ENCODE measurements at places on chromosomes 6 and 20. TPM values are rescaled to one million over a fixed set of nuclear protein-coding genes. Genes with fewer than 3 reads are reported as not detected.
A peak's percentile ranks its signal among the peaks of the same experiment; 100 is the strongest.

DNA sequence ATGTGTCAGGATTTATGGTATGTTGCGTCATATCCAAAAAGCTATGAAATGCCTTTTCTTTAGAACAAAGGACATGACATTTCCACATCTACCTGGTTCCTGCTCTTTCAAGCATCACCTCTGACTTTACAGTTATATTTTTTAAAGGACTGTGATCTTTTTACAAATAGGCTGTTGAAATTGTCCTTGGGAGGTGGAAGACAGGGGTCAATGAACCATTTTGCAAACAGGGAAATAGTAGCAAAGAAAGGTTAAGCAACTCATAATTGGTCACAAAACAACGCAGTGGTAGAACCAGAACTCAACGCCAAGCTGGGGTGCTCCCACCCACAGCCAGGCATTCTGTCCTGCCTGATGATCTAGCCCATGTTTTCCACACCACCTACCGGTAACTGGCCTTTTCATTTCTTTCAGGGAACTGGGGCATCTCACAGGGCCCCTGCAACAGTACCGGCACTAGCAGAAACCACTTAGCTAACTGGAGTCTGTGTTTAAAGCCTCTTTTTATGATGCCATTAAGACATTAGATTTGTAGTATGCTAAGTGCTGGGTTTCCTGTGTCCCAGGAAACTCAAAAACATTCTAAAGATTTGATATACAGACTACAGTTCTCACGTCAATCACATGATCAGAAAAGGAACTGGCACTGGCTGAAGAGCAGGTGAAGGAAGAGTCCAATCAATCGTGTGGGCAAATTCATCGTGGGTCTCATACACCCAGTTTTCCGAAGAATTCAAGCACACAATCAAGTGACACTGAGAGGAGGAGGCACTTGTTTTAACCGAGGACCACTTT, 13.9 kb downstream of the ZNF217 start:
- peak; percentile 59 for DNase-seq
- H3K27ac ChIP-seq = peak overlapping the region; percentile 43
- peaks cover 28% of the 10 kb centered on the region for H3K36me3 ChIP-seq

- peaks cover 11% of the 10 kb centered on the region for H3K4me1 ChIP-seq
- DNase-seq = peak; percentile 44
- H3K36me3 ChIP-seq = peaks cover 35% of the 10 kb centered on the region
- H3K27ac ChIP-seq = no peak overlapping the region
- H3K4me3 ChIP-seq = no peak overlapping the region
These were observed 3.7 kb downstream of the OGFR start for GRCh38 chr20:62808211-62808865.

- H3K4me3 ChIP-seq = no peak overlapping the region
- no peaks in the 10 kb centered on the region for H3K27me3 ChIP-seq
- peak overlapping the region; percentile 99 for H3K27ac ChIP-seq
- no peak for DNase-seq
These were observed 77.8 kb downstream of the BACH2 start for GRCh38 chr6:90218959-90219208.

- H3K4me3 ChIP-seq = no peak overlapping the region
- H3K4me1 ChIP-seq = no peaks in the 10 kb centered on the region
- H3K27ac ChIP-seq = no peak overlapping the region
- H3K27me3 ChIP-seq = no peaks in the 10 kb centered on the region
- DNase-seq = no peak
These were observed 117.0 kb downstream of the ANKRD60 start for GRCh38 chr20:58111310-58112016.

DNA sequence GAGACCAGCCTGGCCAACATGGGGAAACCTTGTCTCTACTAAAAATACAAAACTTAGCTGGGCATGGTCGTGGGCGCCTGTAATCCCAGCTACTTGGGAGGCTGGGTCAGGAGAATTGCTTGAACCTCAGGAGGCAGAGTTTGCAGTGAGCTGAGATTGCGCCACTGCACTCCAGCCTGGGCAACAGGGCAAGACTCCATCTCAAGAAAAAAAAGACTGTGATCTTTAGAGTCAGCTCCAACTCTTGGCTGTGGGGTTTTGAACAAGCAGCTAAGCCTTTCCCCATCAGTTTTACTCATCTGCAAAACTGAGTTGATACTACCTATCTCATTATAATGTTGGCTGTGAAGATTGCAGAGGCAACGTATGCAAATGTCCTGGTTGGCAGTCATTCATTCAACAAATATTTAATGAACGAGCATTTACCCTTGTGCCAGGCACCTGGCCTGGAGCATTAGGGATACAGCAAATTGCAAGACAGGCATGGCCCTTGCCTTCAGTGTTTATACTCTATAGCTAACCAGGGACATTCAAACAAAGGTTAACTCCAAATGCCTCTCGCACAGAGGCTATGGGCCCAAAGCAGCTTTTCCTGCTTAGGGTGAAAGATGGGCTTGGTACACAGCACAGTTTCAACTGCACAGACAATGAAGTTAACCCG, 37.8 kb downstream of the ILRUN start:
- H3K4me3 ChIP-seq = no peak overlapping the region
- H3K4me1 ChIP-seq = peaks cover 28% of the 10 kb centered on the region
- DNase-seq = no peak
- H3K36me3 ChIP-seq = no peaks in the 10 kb centered on the region

GRCh38 chr20:44909872-44910689, at the start of gene PABPC1L:
Gene PABPC1L (plus strand): TSS chr20:44910060. CDS start chr20:44910144, 84 bp downstream.
- peak within 1 kb of the TSS; percentile 62 for H3K4me3 ChIP-seq
- no peak within 1 kb of the TSS for H3K27ac ChIP-seq
- H3K36me3 ChIP-seq = peaks cover 6% of the 10 kb centered on the region
- peaks cover 12% of the 10 kb centered on the region for H3K4me1 ChIP-seq
- H3K27me3 ChIP-seq = no peaks in the 10 kb centered on the region
- DNase-seq = no peak

- no peak overlapping the region for H3K4me3 ChIP-seq
- no peak overlapping the region for H3K27ac ChIP-seq
- H3K36me3 ChIP-seq = no peaks in the 10 kb centered on the region
- H3K4me1 ChIP-seq = no peaks in the 10 kb centered on the region
- H3K27me3 ChIP-seq = peaks cover 4% of the 10 kb centered on the region
- DNase-seq = no peak
These were observed 26.3 kb upstream of the ZNF318 start for GRCh38 chr6:43395776-43396175.

DNA sequence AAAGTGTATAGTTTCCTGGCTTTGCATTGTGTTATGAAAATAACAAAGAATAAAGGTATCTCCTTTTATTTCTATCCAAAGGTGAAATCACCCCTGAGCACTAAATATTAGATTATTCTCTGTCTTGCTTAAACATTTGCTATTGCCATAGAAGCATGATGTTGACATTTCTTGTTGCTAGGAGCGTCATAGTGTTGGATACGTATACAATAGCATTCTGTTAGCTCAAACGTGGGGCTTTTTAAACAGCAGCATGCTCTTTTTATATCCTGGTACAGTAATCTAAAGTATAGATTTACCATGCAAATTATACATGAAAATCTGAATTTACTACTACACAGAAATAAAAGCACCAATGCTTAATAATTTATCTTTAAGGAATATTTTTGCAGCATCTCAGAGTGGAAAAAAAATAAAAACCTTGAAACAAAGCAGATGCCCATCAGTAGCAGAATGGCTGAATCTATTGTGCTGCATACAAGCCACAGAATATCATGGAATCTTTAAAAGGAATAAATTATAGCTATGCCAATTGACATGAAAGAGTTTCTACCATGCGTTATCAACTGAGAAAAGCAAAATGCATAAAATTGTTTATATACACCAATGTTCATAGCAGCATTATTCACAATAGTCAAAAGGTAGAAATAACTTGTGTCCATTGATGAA, 9.6 kb upstream of the HSF2 start:
- no peaks in the 10 kb centered on the region for H3K4me1 ChIP-seq
- H3K4me3 ChIP-seq = no peak overlapping the region
- no peak overlapping the region for H3K27ac ChIP-seq
- peaks cover 13% of the 10 kb centered on the region for H3K27me3 ChIP-seq

DNA sequence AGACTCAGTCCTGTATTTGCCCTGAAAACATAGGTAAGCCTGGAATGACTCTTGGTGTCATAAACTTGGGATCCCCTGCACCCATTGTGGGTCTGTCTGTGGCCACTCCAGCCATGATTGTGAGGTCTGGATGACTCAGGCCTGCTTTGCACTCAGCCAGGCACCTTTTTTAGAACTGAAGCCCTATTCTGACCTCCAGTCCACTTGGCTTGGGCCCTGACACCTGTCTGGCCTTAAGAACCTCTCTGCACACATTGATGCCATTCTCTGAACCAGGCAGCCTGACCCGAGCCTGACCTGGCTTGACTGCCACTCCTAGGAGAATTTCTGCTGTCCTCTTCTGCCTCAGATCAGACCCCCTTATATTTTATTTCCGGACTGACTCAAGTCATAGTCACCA, 383.7 kb downstream of the MAFB start:
- H3K4me3 ChIP-seq = no peak overlapping the region
- no peak for DNase-seq
- H3K27ac ChIP-seq = no peak overlapping the region
- no peaks in the 10 kb centered on the region for H3K36me3 ChIP-seq

- peaks cover 4% of the 10 kb centered on the region for H3K27me3 ChIP-seq
- H3K4me1 ChIP-seq = no peaks in the 10 kb centered on the region
- H3K27ac ChIP-seq = no peak overlapping the region
- DNase-seq = no peak
- no peaks in the 10 kb centered on the region for H3K36me3 ChIP-seq
- H3K4me3 ChIP-seq = no peak overlapping the region
These were observed 80.4 kb downstream of the GCLC start for GRCh38 chr6:53464483-53464882.

DNA sequence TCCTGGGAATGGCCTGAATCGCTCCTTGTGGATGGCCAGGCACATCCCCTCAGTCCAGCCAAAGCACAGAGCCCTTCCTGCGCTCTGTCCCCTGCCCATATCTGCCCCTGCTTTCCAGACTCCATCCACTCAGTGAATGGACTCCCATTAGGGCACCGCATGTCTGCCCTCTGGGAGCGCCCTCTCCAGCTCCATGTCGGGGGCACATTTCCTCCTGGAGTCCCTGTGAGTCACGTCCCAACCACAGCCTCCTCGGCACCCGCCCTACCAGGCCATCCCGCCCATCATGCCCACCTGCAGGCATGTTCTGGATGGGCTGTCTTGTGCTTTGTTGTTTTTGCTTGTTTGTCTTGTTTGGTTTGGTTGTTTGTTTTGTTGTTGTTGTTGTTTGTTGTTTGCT, 96.8 kb downstream of the PSMB1 start:
- H3K4me1 ChIP-seq = peaks cover 2% of the 10 kb centered on the region
- H3K4me3 ChIP-seq = no peak overlapping the region
- H3K36me3 ChIP-seq = no peaks in the 10 kb centered on the region
- no peak overlapping the region for H3K27ac ChIP-seq
- no peaks in the 10 kb centered on the region for H3K27me3 ChIP-seq
- DNase-seq = no peak

GRCh38 chr20:21562656-21563055, 48.8 kb upstream of the NKX2-2 start:
- no peak overlapping the region for H3K4me3 ChIP-seq
- H3K27me3 ChIP-seq = no peaks in the 10 kb centered on the region
- H3K4me1 ChIP-seq = no peaks in the 10 kb centered on the region
- no peak for DNase-seq
- no peaks in the 10 kb centered on the region for H3K36me3 ChIP-seq

GRCh38 chr6:84767526-84768201, 3.3 kb upstream of the TBX18 start:
- H3K4me1 ChIP-seq = peaks cover 11% of the 10 kb centered on the region
- H3K27ac ChIP-seq = no peak overlapping the region
- no peak for DNase-seq
- H3K36me3 ChIP-seq = no peaks in the 10 kb centered on the region
- H3K4me3 ChIP-seq = no peak overlapping the region
- peaks cover 69% of the 10 kb centered on the region for H3K27me3 ChIP-seq

DNA sequence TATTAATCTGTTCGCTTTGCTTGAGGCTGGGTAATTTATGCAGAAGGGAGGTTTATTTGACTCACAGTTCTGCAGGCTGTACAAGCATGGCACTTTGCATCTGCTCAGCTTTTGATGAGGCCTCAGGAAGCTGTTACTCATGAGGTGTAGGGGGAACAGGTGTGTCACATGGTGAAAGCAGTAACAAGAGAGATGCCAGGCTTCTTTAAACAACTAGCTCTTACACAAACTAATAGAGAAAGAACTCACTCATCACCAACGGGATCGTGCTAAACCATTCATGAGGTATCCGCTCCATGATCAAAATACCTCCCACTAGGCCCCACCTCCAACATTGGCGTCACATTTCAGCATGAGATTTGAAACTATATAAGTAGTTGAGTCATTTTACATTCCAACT, 34.4 kb upstream of the GCLC start:
- no peak for DNase-seq
- H3K27me3 ChIP-seq = no peaks in the 10 kb centered on the region
- H3K4me1 ChIP-seq = no peaks in the 10 kb centered on the region
- no peak overlapping the region for H3K27ac ChIP-seq
- no peak overlapping the region for H3K4me3 ChIP-seq

DNA sequence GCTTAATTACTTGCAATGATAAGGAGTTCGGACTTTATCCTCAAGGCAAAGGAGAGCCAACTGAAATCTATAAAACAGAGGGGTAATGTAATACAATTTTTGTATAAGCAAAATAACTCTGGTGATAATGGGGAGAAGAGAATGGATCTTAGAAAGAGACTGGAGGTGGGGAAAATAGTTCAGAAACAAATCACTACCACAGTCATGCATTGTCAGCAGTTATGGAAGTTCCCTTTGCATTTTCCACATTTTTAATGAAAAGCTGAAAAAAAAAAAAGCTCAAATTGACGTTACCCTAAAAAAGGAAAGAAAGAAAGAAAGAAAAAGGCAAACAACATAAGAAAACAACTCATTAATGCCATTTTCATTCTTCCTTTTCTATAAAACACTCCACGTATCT, 337.6 kb upstream of the HSF2 start:
- no peaks in the 10 kb centered on the region for H3K36me3 ChIP-seq
- no peak overlapping the region for H3K27ac ChIP-seq

The PKHD1 gene
- not detected for polyA plus RNA-seq

DNA sequence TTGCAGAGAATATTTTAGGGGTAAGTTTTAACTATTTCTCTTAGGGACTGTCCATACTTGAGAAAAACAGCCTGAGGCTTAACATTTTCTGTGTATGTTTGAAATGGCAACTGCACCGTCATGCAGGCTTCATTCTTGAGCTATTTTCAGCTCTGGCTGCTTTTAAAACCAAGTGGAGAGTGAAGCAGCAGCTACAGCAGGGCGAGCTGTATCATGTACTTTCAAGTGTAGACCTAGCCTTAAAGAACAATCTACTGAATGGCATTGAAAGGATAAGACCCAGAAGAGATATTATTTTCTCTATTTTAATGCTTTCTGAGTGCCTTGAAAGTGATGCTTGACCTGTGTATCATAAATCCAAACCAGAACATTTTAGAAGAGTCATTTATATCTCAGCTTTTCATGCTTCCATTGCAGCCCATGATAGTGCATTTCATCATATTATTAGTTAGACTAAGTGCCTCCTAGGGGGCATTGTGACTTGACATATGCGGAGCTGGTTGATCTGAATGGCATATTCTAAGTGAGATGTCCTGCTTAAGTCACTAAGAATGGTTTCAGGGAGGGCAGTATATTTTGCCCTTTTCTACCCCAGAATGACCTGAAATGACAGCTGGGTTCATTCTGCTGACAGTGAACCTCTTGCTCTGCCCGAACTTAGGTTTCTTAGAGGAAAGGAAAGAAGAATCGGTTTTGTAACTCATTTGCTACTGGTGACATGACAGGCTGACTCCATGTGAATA, 85.3 kb downstream of the NKAIN2 start:
- no peak overlapping the region for H3K27ac ChIP-seq
- no peaks in the 10 kb centered on the region for H3K27me3 ChIP-seq
- no peaks in the 10 kb centered on the region for H3K36me3 ChIP-seq
- no peak overlapping the region for H3K4me3 ChIP-seq
- DNase-seq = no peak

The FAM184A gene
- 0.16 TPM for polyA plus RNA-seq
